Neural progenitor cell (in vitro differentiated cells): ENCODE measurements at places on chromosomes 3 and 15.

GRCh38 chr15:81221449-81221848, 24.8 kb downstream of the IL16 start:
- H3K4me3 ChIP-seq, result no peak overlapping the region
- H3K36me3 ChIP-seq, result no peaks in the 10 kb centered on the region
- H3K27me3 ChIP-seq, result no peaks in the 10 kb centered on the region
- H3K4me1 ChIP-seq, result no peaks in the 10 kb centered on the region
- no peak for DNase-seq

GRCh38 chr3:45306406-45307008, 80.4 kb upstream of the TMEM158 start:
- H3K36me3 ChIP-seq, result no peaks in the 10 kb centered on the region
- no peak for DNase-seq
- H3K4me1 ChIP-seq, result no peaks in the 10 kb centered on the region
- no peaks in the 10 kb centered on the region for H3K27me3 ChIP-seq
- no peak overlapping the region for H3K27ac ChIP-seq
- H3K4me3 ChIP-seq, result no peak overlapping the region

GRCh38 chr3:65960087-65960486, 78.6 kb downstream of the MAGI1 start:
- H3K4me3 ChIP-seq, result no peak overlapping the region
- H3K4me1 ChIP-seq, result peaks cover 6% of the 10 kb centered on the region
- no peaks in the 10 kb centered on the region for H3K36me3 ChIP-seq
- DNase-seq, result no peak

DNA sequence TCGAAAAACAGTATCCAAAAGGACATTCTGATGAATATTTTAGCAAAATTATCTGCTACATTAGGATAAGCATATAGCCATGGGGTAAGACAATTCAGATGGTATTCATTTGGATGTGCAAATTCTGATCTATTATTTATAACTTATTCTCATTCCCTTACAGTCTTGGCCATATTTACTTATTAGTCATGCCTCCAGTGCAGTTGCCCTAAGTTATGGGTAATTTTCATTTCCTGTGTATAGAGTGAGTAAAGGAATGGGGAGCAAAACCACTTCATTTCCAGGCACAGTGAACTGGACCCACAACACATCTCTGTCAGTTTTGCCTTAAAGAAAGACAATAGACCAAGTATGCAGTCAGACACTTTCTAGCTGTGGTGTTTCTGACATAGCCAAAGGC, 134.3 kb downstream of the POLQ start:
- H3K4me3 ChIP-seq, result no peak overlapping the region
- H3K27me3 ChIP-seq, result no peaks in the 10 kb centered on the region
- no peaks in the 10 kb centered on the region for H3K4me1 ChIP-seq
- no peak for DNase-seq
- H3K36me3 ChIP-seq, result no peaks in the 10 kb centered on the region
- H3K27ac ChIP-seq, result no peak overlapping the region
